ENCODE measurements at places on chromosomes 2 and 18.

DNA sequence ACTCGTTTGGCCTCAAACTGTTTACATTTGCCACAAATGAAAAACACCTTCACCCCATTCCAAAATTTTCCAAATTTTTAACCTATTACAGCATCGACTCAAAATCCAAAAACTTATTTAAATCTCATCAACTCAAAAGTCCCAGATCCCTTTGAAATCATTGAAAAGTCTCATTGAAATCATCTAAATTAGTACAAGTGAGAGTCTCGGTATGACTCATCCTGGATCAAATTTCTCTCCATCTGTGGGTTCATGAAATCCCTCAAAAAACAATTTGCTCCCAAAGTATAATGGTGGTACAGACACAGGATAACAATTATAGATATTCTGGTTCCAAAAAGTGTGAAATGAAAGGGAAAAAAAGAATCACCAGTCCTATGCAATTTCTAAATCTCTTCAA lies 65.1 kb downstream of the LRP1B start:
- no peak for DNase-seq

- no peak for DNase-seq
Measured at GRCh38 chr2:218878926-218879761, 1.5 kb upstream of the WNT10A start.

- DNase-seq, result no peak
Measured at GRCh38 chr2:56754627-56755026, 570.8 kb downstream of the CCDC85A start.

DNA sequence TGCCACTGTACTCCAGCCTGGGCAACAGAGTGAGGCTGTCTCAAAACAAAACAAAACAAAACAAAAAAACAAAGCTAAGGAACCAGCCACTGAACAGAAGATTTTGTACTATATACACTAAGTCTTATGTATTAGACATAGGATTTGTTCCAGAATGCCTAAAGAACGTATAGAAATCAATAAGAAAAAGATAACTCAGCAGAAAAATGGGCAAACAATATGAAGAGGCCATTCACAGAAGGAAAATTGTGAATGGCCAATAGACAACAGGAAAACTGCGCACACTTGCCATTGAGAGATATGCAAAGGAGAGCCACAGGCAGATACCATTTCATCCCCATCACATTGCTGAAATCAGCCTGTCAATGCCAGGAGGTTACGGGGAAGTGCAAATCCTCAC lies 14.9 kb upstream of the UBE2F start:
- DNase-seq, result no peak

DNA sequence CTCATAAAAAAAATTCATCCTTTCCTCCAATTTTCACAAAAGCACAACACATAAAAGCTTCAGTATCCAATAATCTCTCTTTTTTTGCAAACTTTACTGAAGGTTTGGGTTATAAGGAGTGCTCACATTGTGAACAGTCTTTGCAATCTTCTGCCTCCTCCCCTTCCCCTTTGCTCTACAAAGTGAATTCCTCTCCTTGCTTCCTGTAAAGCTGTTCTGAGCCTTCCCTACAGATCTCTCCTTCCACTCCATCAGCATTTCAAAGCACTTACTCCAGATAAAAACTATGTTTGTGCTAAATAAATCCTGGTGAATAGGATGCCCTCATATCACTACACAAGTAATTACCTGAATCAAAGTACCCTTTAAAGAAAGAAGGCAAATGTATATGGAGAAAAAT lies 4.6 kb upstream of the PDK1 start:
- DNase-seq, result no peak

GRCh38 chr18:10239103-10239502 lies 215.3 kb upstream of the APCDD1 start:
- DNase-seq, result no peak

DNA sequence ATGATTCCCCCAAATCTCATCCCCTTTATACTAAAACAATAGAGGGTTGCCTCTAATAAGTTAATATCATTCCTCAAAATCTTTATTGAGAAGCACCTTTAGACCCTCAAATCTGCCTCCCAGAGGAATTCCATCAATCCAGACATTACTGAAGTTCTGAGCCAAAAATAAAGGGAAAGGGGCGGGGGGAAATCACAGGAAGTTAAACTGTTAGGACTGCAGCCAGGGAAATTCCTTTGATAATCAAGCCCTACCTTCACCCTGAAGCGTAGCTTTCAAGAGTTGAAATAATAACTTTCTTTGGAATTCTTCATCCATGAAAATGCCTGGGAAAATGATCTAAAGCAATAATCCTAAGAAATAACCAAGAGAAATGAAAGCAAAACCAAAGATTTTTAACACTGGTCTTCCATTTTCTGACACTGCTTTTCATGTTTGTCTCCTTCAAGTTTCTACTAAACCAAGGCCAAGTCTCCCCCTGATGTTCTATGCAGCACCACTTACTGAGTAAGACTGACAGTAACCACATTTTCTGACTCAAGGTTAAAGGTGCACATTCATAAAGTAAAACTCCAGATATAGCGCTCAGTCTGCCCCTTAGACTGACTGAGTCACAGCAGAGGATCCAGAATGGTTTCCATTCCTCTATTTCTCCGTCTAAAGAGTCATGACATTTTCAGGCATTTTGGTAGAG lies 78.2 kb downstream of the TCF4 start:
- no peak for DNase-seq

- DNase-seq, result no peak
Measured at GRCh38 chr18:49707599-49707998, 105.7 kb downstream of the ACAA2 start.

GRCh38 chr2:227471412-227471811 lies 544 bp upstream of the AGFG1 start:
- no peak for DNase-seq

- no peak for DNase-seq
Measured at GRCh38 chr2:221461901-221462300, 110.2 kb downstream of the EPHA4 start.

GRCh38 chr18:3704556-3705344 lies 254.8 kb downstream of the TGIF1 start:
- DNase-seq, result no peak

GRCh38 chr2:229141424-229142025 lies 129.6 kb downstream of the PID1 start:
- no peak for DNase-seq

- DNase-seq, result no peak
Measured at GRCh38 chr2:44663471-44664073, 277.9 kb upstream of the SIX3 start.

DNA sequence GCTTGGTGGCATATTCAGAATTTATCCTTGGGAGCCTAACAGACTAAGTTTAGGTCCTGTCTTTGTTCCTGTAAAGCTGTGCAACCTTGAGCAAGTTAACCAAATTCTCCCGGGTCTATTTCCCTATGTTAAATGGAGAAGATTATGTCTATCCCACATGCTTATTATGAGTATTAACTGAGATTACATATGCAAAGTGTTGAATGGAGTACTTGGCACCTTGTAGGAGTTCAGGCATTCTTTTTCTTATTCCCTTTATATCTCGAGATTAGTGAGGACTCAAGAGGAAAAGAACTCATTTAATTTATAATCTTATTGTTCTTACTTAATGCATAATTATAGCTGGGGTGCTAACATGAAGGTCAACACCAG lies 184.6 kb downstream of the FMNL2 start:
- DNase-seq, result no peak

GRCh38 chr2:68466361-68466777 lies 725 bp downstream of the FBXO48 start:
- DNase-seq, result peak; percentile 40

GRCh38 chr2:231521-232185 lies 32.2 kb downstream of the SH3YL1 start:
- no peak for DNase-seq

DNA sequence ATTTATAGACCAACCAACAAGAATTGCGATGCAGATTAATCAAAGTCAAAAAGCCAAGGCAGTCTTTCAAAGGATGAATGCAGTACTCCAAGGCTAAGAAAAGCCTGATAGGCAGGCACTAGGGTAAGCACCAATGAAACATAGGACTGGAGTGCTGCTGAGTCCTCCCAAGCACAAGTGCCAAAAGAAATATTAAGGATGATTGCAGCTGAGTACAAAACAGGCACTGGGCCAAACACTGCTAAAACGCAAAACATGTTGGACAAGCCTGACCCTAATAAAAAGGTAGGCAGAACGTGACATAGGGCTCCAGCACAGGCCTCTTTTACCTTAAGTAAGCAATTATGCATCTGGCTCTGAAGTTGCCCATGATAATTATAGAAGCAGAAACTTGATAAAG lies 160.1 kb upstream of the LRP1B start:
- no peak for DNase-seq

DNA sequence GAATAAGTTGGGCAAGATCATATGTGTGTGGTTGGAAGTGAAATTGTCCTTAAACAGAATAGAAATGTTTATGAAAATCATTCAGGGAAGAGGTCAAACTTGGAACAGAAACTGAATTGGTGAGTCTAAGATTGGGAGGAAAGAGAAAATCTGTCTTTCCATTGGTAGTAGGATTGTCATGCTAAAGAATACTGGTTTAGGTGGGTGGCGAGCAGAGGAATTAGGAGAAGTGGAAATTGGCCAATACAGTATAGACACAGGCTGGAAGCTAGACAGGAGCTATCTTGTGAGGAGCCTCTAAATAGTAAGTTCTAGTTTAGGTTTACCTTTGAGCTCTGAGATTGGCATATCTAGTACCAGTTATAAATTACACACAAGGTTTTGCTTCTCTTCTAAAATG lies 80.9 kb upstream of the KYNU start:
- DNase-seq, result no peak

GRCh38 chr18:4319738-4320677 lies 135.1 kb downstream of the DLGAP1 start:
- no peak for DNase-seq
